ENCODE measurements at places on chromosomes 1 and 21.

DNA sequence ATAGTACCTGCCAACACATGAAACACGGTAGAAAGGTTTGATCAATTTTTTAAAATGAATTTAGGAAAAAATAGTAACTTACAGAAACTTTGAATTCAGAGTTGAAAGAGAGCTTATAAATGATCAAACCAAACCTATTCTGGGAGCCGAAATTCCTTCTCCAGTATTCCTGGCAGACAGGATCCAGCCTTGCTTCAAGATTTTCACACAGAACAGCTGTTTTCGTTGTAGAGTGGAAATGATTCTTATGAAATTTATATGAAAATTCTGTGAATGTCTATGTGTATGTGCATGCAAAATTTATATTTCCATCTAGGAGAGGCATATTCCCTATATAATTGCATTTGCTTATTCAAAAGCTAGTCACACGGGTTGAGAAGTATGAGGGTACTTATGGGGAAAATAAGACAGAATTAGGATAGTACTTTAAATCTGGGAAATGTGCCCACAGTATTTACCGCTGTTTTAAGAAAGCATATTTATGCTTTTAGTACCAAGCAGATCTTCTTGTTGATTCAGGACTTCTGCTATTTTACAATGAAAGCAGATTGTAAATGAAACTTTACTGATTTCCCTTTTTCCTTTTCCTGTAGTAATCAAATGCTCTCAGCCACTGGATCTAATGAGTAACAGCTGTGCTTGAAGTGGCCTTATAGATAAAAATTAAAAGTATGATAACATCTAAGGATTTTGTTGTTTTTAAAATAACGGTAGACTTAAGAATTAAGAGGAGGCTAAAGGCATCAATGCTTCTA lies 30.4 kb downstream of the PRRX1 start:
- no peak for DNase-seq

DNA sequence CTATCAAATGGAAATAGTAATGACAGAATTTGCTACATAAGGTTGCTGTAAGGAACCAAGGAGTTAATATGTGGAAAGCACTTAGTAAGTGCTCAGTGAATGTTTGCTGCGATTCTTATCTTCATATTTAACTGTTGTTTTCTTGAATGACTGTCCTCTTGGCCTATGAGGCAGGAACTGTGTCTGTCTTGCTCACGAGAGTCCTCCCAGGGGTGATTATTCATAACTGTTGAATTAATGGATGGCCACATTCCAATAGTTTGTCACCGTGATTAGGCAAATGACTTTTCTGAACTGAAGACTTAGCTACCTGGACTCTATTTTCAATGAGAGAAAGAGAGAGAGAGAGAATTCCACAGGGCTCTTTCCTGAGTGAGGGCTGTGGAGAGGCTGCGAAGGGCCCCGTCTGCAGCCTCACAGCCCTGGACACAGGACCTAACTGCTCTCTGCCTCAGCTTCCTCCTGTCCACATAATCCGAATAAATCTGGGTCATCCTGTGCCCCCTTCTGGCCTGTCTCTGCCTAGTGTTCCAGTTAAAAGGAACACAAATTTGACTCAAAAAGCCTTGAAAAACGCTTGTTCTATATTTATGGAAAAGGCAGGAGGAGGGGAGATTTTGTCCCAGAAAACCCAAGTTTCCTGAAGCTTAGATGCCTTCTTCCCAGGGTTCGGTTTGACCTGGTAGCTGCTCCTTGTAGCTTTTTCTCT lies 8.5 kb downstream of the EDN2 start:
- no peak for DNase-seq

GRCh38 chr1:160400646-160401486 lies 502 bp downstream of the VANGL2 start:
- peak; percentile 58 for DNase-seq

- DNase-seq: no peak
These were observed 1.2 kb upstream of the ST3GAL3 start for GRCh38 chr1:43705982-43706597.

All from NCI-H2107 (cell line).